ENCODE measurements at places on chromosomes 3 and 15. TPM values are rescaled to one million over a fixed set of nuclear protein-coding genes. Genes with fewer than 3 reads are reported as not detected.

GRCh38 chr15:68018797-68019444 is 35.2 kb upstream of the PIAS1 start:
- ATAC-seq: no peak

DNA sequence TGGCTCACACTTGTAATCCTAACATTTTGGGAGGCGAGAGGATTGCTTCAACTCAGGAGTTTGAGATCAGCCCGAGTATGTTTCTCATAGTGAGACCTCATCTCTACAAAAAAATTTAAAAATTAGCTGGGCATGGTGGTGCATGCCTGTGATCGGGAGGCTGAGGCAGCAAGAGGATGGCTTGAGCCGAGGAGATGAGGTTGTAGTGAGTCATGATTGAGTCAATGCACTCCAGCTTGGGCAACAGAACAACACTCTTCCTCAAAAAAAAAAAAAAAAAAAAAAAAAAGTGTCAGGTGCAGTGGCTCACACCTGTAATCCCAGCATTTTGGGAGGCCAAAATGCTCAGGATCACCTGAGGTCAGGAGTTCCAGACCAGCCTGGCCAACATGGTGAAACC is 2.4 kb downstream of the RPL39L start:
- no peak for ATAC-seq

GRCh38 chr15:39304201-39304841 is 276.6 kb upstream of the THBS1 start:
- ATAC-seq: no peak

DNA sequence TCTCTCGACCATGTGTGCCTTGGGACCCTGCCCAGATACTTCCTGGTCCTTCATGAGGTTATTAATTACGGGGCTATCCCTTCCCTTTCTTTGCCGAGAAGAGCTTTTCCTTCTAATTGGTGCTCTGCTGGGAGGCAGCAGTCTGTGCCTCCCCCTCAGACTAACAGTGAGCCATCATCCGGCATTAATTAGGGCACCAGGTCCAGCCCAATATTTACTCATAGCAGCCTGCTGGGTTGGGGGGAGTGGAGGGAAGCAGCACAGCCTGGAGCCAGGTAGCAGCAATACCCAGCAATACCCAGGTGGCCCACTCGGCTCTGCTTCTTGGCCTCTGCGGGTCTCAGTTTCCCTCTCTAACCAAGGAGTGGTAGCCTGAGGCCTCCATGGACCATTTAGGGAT is 20.1 kb downstream of the CACNA2D2 start:
- no peak for ATAC-seq

The NUP210 gene
- total RNA-seq: 3.0 TPM

GRCh38 chr3:39809995-39810595 is 686 bp downstream of the MYRIP start:
- ATAC-seq: no peak

The CACNA2D3 gene
- total RNA-seq: 6.5 TPM

The CSTA gene
- total RNA-seq: 95.6 TPM

The LDHAL6B gene
- 0.54 TPM for total RNA-seq

- ATAC-seq: no peak
These were observed 56.9 kb upstream of the GOLGA6L2 start for GRCh38 chr15:23503980-23504379.

DNA sequence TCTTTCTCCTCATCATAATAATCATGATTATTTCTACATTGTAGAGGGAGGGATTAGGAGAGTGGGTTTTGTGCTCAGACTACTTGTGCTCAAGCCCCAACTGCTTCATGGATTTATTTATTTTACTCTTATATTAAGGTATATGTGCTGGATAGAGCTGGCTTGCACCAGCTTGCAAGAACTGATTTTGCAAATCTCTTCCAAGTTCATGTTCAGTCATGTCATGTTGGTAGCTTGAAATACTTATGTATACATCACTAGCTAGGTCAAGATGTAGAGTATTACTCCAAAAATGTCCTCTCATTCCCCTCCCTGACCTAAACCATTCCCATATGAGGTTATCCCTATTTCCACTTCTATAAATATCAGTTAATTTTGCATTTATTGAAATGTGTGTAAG is 293.9 kb upstream of the RBMS3 start:
- ATAC-seq: no peak

DNA sequence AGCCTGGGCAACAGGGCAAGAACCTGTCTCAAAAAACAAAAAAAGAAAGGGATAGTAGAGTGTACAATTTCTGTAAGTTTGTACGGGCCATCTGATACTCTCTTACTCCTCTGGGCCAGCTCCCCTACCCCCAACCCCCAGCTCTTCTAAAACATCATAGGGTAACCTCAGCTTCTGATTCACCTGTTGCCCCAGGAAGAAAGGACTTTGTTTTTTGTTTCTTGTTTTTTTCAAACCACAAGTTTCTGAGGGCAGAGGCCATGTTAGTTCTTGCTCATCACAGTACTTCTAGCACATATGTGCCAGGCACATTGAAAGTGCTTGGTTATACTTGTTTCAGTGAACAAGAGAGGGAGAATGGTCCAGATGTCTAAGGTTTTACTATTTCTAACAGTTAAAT is 20.2 kb downstream of the ATOSA start:
- ATAC-seq: no peak

The ADGRG7 gene
- total RNA-seq: 0.13 TPM

The SCN5A gene
- not detected for total RNA-seq

The GOLGA6D gene
- not detected for total RNA-seq

The C3orf70 gene
- total RNA-seq: 61.1 TPM
